ENCODE measurements at places on chromosomes 4 and X.

- DNase-seq: no peak
These were observed 210.1 kb upstream of the NHS start for GRCh38 chrX:17164941-17165340.

GRCh38 chr4:93080316-93080715 is 748.2 kb upstream of the ATOH1 start:
- no peak for DNase-seq

- DNase-seq: no peak
These were observed 51.4 kb upstream of the GABRA2 start for GRCh38 chr4:46441136-46441859.

DNA sequence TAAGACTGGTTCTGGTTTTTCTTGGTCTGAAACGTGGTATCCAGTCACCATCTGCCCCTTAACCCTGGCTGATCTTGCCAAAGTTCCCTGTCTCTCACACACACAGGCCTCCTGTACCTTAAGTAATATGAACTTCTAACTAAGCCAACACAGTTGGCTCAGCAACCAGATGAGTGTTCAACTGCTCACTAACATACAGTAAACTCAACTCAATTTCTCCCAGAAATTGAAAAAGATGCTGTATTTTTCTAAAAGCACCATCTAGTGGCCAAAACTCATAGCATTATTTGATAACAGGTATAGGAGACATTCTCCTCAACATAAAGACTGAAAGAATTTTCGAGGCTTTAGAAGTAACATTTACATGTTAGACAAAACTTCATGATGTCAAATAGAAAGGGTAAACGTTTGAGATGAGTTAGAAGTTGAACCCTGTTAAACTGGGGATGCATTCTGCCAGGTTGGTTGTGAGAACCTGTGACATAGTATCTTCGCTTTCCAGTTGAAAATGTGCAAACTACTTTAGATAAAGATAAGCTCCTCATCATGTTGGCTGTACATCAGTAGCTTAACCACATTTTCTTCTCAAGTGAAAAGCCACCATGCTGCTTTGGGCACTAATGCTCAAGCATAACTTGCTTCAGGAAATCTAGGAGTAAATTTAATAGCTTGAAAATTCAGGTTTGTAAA is 31.2 kb downstream of the CCNI start:
- no peak for DNase-seq
